C1 segment of cervical spinal cord (tissue), 14 donors: ENCODE measurements at places on chromosomes 13 and 19.
A peak's percentile ranks its signal among the peaks of the same experiment; 100 is the strongest.

GRCh38 chr13:89502286-89502685, 1831.1 kb downstream of the SLITRK5 start:
- DNase-seq: no peak

GRCh38 chr13:72823724-72824123, 41.8 kb downstream of the PIBF1 start:
- no peak for DNase-seq

DNA sequence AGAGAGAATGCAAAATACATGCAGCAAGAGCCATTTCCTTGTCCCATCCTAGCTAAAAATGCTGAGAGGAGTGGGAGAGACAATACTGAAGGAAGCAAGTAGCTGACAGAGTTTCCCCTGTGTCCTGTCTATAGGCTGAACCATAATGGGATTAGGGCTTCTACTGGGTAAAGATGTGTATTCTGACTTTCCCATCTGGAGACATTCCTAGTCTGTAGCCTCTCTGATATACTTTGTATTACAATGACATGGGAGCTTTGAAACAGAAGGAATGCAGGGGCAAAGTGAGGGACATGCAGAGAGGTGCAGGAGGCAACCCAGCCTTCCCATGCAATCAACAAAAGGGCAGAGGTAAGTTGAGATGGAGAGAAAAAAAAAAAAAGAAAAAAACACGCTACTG, 10.5 kb upstream of the GPC6 start:
- DNase-seq: no peak

GRCh38 chr13:113969973-113970611, 3.8 kb downstream of the C13orf46 start:
- no peak for DNase-seq

- DNase-seq: no peak
Measured at GRCh38 chr19:16445238-16446107, 26.3 kb downstream of the EPS15L1 start.

- DNase-seq: no peak
Measured at GRCh38 chr13:67964986-67965385, 734.9 kb upstream of the PCDH9 start.

DNA sequence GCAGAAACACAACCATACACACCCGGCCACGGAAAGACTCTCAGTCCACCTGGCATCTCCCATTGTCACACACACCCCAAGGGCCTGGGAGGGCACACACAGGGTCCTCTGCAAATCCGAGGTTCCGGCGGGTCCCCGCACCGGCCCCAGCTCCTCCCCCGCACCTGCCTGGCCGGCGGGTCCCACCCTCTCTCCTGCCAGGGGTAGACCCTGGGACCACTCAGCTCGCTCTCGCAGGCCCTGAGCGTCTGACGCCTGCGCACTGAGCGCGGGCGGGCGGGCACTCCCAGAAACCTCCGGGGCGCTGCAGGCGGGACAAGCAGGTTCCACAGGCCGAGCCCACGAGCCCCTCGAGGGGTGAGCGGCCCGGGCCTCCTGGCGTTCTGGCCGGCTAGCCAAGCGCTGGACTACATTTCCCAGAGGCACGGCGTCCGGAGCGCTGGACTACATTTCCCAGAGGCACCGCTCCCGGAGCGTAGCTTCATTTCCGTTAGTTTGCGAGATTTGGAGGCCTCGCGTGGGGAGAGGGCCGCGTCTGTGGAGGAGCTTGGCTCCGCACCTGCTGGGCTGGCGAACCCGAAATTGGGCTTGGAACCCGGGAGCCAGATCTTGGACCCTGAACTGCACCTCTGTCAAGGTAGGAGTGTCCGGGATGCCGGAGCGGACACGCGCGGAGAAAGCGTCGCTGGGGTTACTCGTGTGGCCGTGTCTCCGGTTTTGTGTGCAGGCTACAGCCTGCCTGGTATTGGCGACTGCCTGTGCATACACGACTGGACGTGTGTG, at the start of gene ZNF420:
TSS of gene ZNF420 (plus strand) at position 500 of the 783 bp plus-strand sequence. CDS start 10,686 bp downstream, outside the sequence.
- DNase-seq: peak; percentile 77

DNA sequence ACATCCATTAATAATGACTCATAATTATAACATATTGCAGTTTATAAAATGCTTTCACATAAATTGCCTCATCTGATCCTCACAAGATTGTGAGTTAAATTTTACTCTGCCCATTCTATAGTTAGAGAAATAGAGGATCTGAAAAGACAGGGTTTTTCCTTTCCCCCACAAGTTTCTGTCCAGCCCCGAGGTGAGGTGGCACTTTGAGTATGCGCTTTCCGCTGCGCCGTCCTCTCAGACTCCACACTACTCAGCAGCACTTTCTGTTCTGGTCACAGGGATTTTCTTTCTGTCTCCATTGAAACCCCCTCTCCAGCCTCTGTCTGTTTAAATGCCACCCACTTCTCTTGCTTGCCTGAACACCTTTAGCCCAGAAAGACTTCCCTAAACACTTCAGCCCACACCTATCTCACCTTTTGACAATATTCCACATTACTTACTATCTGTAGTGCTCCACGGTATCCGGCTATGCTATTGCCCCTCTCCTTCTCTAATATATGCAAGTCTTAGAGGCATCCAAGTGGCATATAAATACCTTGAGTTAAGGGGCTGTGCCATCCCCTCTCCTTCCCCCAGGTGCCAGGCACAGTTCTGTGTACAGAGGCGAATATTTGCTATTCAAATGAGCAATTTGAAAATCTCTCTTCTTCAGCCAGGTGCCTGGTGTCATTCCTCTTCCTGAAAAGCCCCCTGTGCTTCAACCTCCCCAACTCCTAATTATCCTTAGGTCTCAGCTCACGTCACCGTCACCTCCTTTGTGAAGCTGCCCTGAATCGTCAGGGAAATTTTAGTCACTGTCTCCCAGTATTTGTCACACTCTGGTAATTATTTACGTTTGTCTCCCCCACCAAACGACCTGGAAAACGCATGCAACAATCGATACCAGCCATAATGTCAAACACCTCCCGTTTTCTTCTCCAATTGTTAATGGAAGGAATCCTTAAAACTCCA, 268.7 kb downstream of the NHLRC3 start:
- DNase-seq: no peak

- no peak for DNase-seq
Measured at GRCh38 chr13:31846961-31847752, 107.8 kb downstream of the RXFP2 start.

DNA sequence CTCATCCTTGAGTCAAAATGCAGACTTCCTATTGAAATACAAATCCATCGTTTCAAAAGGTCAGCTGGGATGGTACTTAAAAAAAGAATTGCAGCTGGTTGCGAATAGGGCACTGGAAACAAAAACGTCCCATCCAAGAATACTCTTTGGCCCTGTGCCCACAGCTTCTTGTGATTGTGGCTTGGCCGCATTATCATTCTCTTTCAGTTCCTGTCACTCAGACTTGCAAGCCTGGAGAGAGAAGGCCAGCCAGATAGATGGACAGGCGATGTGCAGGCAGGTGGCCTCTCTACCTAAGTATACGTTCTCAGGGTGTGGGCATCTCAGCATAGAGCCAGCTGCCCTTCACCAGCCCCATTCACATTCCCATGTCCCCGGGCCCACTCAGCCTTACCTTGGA, 208.5 kb upstream of the ZNF536 start:
- DNase-seq: no peak
